ENCODE measurements at places on chromosomes 6 and 20. TPM values are rescaled to one million over a fixed set of nuclear protein-coding genes. Genes with fewer than 3 reads are reported as not detected.

SSTR4 gene
- not detected for total RNA-seq

CDC5L gene
- 23.5 TPM for total RNA-seq

B3GALT4 gene
- total RNA-seq = 4.5 TPM

CST9L gene
- not detected for total RNA-seq

PANK2 gene
- total RNA-seq = 55.3 TPM

OXT gene
- not detected for total RNA-seq

MICB gene
- 25.9 TPM for total RNA-seq

GABRR1 gene
- total RNA-seq = not detected

MYL9 gene
- 90.4 TPM for total RNA-seq

ADGRF1 gene
- total RNA-seq = not detected

ZFP57 gene
- total RNA-seq = not detected

DLL1 gene
- 2.0 TPM for total RNA-seq

PTK6 gene
- not detected for total RNA-seq

TTI1 gene
- total RNA-seq = 23.2 TPM

All from endothelial cell of umbilical vein (primary cell).